Stimulated activated CD8-positive, alpha-beta memory T cell treated with anti-CD3 and anti-CD28 coated beads, Interleukin-15, amount 100 ng/mL, for 1 hour (primary cell): ENCODE measurements at places on chromosomes 11 and 22.

- DNase-seq = no peak
Measured at GRCh38 chr11:119389611-119390254, 8.2 kb upstream of the USP2 start.

DNA sequence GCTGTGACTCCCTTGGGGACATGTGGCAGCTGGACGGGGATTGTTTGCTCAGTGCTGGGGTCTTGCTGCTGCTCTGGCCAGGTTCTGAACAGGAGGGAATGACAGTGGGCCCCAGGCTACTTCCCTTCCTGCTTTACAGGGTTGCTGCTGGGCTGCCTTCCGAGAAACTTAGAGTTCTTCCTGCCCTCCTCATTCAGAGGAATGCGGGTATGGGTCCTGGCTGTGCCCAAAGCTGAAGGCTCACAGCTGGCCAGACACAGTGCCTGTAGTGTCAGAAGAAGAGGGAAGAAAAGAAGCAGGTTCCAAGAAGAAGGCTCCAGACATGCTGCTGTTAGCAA is 108.3 kb upstream of the PARVA start:
- no peak for DNase-seq

DNA sequence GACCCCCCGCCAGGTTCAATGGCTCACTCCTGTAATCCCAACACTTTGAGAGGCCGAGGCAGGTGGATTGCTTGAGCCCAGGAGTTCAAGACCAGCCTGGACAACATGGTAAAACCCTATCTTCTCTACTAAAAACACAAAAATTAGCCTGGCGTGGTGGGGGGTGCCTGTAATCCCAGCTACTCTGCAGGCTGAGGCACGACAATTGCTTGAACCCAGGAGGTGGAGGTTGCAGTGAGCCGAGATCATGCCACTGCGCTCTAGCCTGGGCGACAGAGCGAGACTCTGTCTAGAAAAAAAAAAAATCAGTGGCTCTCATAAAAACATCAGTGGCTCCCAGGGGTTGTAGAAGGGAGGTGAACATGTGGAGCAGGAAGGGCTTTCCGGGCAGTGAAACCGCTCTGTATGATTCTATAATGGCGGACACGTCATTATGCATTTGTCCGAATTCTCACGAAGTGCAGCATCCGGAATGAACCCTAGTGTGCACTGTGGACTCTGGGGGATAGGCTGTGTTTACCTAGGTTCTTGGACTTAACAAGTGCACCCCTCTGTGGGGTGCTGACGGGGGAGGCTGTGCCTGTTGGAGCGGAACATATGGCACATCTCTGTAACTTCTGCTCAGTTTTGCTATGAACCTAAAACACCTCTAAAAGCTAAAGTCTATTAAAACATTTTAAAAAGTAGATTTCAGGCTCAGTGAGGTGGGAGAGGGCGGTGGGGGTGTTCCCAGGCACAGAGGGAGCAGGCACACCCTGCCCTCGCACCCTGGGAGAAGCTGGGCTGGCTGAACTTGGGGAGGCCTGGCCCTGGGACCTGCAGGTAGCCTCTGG is 49.1 kb upstream of the SEPTIN5 start:
- DNase-seq = no peak

GRCh38 chr11:102287964-102288724 is 29.1 kb upstream of the BIRC3 start:
- no peak for DNase-seq

DNA sequence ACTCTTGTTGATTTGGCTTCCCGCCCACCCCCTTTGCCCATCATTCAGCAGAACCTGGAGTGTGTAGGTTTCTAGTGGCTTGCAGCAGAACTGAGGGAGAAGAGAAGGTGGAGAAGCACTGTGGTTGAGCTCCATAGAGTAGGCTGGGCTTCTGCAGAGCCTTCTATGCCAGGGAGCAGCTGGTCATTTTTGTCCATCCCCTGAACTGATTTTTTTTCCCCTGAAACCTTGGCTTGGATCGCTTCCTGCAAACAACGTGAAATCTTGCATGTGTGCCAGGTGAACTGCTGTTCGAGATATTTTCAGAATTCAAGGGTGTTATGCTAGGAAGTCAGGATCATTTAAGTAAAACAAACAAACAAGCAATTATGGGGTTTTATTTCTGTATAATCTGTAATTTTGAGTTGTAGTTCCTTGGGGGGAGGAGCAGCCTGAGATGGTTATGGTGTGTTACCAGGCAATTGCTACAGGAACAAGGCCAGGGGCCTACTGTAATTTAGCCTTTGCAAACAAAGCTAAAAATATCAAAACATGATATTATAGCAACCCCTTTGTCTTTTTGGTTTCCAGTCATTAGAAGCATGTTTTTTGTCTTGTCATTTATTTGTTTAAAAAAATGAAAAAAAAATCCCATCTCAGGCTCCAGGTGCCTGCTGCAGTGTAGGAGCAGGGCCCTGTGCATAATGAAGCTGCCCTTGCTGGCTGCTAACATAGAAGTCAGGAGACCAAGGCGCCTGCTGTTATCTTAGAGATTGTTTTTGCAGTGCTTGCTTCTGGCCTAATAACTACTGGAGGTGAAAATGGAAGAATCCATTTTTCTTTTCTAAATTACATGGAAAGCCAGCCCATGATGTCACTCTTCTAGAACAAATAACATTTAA is 152.4 kb upstream of the TTC12 start:
- DNase-seq = no peak

- DNase-seq = no peak
Measured at GRCh38 chr11:875203-875602, 32.6 kb downstream of the TSPAN4 start.

- peak; percentile 8 for DNase-seq
Measured at GRCh38 chr11:10807493-10808234, 1.1 kb downstream of the EIF4G2 start.

DNA sequence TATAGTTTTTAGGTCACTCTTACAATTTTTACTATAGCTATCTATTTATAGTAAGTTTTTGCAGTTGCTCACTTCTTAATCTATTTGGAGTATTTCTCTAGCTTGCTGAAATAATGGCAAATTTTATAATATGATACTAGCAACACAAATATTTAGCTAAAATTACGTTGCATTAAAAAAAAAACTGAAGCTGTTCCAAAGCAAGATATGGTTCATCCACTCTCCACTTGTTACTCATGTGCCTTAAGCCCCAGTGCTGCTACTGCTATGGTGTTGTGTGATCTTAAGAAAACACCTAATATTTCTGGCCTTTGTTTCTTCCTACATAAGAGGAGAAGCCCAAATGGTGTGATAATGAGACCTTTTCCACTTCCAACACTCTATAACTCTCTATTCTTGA is 479 bp downstream of the MMP3 start:
- no peak for DNase-seq

DNA sequence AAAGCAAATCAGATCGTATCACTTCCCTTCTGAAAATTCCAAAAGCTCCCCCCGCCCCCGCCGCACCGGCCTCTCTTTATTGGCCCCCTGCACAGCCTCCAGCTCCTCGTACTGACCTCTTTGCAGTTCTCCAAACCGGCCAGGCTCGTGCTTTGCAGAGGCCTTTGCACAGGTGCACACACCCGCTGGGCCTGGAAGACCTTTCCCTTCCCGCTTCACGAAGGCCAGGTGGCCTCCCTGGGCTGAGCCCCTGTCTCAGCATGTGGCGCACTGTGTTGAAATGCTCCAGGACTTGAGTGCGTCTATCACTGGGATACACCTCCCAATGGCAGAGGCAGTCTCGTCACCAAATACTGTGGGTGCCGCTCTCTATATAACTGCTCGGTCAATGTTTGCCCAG is 13.2 kb upstream of the ADA2 start:
- no peak for DNase-seq

- DNase-seq = no peak
Measured at GRCh38 chr11:119368121-119369034, 13.1 kb downstream of the USP2 start.

DNA sequence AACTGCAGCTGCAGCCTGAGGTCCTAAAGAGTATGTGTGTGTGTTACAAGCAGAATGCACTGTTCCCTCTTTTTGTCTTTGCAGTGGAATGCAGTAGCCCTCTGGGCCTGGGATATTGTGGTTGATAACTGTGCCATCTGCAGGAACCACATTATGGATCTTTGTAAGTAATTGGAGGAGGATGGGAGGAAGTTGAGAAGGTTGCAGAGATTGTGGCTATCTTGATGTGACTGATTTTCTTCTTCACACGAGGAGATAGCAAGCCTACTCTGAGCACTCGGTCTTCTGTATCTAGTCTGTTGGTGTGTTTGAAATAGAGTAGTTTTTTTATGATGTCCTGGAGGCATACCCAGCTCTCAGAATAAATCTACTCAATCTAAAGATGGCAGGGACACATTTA is 2.3 kb downstream of the RBX1 start:
- no peak for DNase-seq

GRCh38 chr11:116874251-116874650 is 36.8 kb upstream of the APOA1 start:
- DNase-seq = no peak

- DNase-seq = no peak
Measured at GRCh38 chr11:56706486-56706885, 7.6 kb downstream of the OR9G1 start.

DNA sequence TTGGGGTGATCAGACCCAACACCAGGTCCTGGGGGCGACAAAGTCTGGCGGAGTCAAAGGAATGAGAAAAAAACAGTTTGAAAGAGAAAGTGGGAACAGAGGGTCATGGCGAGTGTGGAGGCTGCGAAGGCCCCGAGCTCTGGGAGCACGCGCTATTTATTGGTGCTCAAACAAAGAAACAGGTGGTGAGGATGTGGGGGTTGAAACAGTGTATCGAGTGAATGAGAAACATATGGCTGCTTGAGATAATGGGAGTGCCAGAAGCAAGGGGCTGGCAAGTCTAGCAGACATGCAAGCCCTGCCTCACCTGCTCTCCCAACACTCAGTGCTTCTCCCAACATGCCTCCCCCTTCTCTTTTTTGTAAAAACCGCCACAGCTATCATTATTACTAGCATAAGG is 7.8 kb upstream of the DUSP18 start:
- DNase-seq = no peak

DNA sequence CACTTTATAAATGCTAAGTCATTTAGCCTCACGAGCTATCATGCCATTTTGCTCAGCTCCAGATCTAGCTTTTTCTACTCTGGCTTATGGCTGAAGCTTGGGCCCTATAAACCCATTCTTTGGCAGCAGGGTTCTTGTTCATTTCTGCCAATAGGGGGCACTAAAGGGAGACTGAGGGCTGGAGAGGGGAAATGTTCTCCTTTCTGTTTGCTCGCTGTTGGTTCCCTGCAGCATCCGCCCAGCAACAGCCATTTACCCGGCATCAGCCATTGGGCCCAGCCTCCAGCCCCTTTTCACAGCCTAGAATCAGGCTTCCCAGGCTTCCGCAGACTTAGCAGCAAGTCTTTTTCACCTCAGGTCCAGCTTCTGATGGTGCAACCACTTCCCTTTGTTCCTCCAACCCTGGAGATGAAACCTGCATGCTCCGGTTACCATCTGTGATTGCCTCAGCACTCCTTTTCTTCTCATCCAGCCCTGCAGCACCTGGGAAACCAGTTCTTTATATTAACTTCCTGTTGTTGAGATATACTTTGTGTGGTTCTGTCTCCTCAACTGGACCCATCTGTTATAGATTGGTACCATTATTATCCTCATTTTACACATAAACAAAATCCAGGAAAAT is 4.2 kb upstream of the ME3 start:
- no peak for DNase-seq

DNA sequence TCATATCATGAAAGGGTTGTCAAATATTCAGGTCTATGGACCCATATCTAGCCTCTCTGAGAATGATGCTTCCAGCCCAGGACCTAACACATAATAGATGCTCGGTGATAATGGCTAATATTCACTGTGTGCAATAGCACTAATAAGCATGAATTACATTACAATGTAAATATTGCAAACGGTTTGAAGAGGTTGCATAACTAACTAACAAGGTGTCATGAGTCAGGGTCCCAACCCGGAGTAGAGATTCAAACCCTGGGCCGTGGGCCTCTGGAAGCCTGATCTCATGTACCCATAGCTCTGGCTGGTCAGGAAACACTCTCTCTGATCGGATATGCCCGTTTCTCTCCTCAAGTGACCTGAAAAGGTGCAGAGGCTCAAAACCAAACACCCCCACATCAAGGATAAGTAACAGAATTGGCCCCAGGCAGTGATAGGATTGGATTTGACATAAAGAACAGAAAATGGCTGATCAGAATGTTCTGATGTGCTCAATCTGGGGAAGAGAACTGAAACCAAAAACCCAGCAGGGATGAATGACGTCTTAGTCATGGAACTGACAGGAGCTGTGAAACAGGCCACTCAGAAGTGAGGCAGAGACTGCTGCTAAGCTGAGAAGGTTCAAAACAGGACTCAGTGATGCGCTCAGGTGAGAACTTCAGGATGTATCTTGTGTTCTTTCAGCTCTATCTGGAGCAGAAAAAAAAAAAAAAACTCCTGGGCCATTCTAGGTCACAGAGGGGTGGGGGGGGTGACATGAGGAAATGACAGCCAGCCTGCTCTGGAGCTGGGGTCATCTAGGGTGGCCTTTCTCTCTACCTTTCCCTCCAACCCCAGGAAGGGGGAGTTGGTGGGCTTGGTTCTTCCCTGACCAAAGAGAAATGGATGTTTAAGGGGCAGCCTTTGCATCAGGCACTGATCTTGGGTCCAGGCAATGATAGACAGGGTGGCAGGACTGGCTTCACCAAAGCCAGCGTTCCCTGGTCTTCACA is 6.6 kb upstream of the KCTD17 start:
- no peak for DNase-seq

GRCh38 chr22:20931126-20931654 is 14.0 kb downstream of the CRKL start:
- no peak for DNase-seq

DNA sequence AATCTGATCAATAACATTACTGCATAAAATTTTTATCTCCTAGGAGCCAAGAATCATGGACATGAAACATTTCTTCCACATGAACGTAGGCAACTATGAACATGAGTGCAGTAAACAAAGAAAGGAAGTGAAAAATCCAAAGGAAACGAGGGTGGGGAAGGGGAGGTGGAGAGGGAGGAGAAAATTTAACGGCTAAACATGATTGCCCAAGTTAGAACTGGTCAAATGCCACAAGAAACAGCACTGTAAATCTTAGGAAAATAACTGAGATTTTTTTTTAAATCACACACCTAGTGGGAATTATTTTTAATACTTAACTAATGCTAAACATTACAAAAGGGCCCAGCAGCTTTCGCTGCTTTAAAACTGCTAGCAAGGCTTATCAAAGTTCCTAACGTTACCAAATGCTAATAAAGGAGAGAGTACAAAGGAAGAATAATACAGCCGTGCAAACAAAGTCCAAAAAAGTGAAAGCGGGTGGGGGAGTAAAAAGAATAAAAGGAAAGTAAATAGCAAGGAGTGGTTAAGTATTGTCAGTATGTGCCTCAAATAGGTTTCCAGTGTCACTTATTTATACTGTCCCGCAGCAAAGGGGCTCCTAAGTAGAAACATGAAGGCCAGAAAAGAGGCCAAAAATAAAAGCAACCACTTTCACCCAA is 13.7 kb downstream of the NARS2 start:
- DNase-seq = no peak

DNA sequence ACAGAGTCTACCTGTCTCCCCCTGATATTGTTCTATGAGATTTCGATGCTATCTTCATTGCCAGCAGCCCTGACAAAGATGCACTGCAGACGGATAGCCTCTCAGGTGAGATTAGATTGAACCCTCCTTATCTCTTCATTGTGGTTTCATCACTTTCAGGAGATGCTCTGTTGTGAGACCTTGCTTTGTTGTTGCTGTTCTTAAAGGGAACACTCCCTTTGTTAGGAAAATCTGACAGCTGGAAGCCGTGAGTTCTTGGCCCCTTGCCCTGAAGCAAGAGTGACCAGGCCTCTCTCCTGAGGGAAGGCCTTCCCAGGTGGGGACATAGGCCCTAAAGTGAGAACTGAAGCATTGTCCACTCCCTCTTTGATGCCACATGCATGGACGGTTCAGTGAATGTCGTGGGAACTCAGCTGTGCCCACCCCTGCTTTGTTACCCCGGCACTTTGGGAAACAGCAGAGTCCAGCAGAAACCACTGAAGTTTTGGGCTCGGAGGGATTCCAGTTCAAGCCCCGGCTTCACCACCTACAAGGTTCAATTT is 976.1 kb downstream of the TBC1D22A start:
- no peak for DNase-seq
